Endodermal cell (in vitro differentiated cells): ENCODE measurements at places on chromosomes 1 and 21.

DNA sequence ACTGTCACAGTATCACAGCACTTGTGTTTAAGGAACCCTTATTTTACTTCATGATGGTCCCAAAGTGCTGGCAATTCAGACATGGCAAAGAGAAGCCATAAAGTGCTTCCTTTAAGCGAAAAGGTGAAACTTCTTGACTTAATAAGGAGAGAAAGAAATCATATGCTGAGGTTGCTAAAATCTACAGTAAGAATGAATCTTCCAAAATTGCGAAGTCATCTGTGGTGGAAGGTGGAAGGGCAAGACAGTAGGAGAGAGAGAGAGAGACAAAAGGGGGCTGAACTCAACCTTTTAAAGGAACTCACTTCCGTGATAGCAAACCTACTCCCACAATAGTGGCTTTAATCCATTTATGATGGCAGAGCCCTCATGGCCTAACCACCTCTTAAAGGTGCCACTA is 19.3 kb upstream of the AADACL3 start:
- no peak overlapping the region for H3K4me3 ChIP-seq
- H3K4me1 ChIP-seq, result no peaks in the 10 kb centered on the region
- no peak overlapping the region for H3K27ac ChIP-seq
- no peaks in the 10 kb centered on the region for H3K36me3 ChIP-seq
- no peak for DNase-seq
- no peaks in the 10 kb centered on the region for H3K27me3 ChIP-seq

DNA sequence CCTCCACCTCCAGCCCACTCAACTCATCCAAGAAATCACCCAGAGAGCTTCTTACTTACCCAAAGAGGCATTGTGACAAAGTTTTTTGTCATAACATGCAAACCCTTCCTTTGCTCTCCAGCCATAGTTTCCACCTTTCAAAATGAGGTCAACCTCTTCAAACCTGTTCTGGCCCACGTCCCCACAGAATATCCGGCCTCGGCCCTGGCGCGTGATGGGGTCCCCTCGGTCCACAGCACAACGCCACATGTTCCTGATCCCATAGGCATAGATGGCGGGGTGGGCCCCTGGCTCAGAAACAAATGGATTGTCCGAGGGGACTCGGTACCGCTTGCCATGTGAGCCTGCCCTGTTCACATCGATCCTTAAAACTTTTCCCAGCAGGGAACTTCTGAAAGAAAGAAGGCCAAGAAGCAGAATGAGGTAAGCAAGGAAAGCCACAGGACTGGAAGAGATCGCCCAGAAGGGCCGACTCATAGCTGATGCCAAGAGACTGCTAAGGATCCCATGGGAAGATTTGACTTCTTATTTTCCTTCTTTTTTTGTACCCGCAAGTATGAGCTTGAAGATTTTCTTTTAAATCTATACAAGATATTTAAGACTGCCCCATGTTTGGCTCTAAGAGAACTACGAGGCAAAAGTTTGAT is 7.8 kb downstream of the HHIPL2 start:
- H3K36me3 ChIP-seq, result no peaks in the 10 kb centered on the region
- H3K4me3 ChIP-seq, result no peak overlapping the region
- no peak overlapping the region for H3K27ac ChIP-seq
- no peaks in the 10 kb centered on the region for H3K4me1 ChIP-seq
- no peak for DNase-seq
- H3K27me3 ChIP-seq, result no peaks in the 10 kb centered on the region

DNA sequence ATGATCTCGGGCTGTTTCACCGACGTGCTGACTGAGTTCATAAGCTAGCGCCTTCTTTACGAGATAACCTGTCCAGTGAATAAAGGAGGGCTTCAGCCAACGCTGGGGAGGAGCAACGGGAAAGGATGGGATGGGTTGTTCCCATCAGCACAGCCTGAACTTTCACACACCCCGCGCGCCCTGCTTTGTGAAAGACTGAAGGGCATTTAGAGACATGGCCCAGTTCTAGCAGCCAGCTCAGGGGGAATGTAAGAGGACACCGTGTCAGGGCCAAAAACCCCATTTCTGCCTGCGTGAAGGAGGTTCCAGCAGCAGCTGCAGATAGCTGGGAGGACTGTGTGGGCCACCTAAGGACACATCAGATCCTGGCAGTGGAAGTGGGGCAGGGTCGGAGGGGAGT is 255.1 kb upstream of the RAB4A start:
- no peak overlapping the region for H3K4me3 ChIP-seq
- peak; percentile 54 for DNase-seq
- H3K36me3 ChIP-seq, result no peaks in the 10 kb centered on the region
- H3K27ac ChIP-seq, result no peak overlapping the region
- H3K4me1 ChIP-seq, result peaks cover 5% of the 10 kb centered on the region

DNA sequence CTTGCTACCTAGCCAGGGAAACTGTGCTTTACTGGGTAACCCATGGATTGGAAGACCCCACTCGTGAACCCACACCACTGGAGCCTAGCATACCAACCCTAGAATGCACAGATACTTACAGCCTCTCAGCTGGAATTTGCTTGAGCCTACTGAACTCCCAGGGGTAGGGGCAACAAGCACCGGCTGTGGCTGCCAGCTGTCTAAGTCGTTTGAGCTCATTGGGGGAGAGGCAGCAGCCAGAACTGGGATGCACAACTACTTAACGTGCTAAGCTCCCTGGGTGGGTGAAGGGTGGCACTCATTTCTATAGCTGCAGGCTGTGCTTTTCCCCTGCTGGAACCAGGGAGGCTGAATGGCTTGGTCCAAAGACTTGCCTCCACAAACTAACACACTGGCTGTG is 212.4 kb downstream of the ZNF648 start:
- no peaks in the 10 kb centered on the region for H3K4me1 ChIP-seq
- no peak overlapping the region for H3K27ac ChIP-seq
- DNase-seq, result no peak
- H3K27me3 ChIP-seq, result peaks cover 6% of the 10 kb centered on the region
- no peak overlapping the region for H3K4me3 ChIP-seq
- no peaks in the 10 kb centered on the region for H3K36me3 ChIP-seq

DNA sequence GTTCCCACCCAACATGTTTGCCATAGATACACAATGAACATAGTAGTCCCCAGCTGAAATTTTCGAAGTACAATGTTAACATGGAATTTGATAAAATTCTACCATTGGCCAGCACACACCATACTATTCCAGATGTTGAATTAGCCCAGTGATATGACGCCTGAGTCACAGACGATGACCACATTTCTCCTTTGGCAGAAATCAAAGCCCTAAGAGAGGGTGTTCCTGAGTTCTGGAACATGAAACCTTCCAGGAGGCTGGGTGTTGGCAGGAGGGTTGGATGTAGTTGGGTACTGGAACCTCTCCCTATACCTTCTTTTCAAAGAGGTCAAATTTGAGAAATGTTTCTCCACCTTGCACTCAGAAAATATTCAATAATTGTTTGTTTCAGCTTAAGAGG is 37.8 kb downstream of the LPAR3 start:
- no peak overlapping the region for H3K4me3 ChIP-seq
- no peak for DNase-seq
- H3K4me1 ChIP-seq, result no peaks in the 10 kb centered on the region

DNA sequence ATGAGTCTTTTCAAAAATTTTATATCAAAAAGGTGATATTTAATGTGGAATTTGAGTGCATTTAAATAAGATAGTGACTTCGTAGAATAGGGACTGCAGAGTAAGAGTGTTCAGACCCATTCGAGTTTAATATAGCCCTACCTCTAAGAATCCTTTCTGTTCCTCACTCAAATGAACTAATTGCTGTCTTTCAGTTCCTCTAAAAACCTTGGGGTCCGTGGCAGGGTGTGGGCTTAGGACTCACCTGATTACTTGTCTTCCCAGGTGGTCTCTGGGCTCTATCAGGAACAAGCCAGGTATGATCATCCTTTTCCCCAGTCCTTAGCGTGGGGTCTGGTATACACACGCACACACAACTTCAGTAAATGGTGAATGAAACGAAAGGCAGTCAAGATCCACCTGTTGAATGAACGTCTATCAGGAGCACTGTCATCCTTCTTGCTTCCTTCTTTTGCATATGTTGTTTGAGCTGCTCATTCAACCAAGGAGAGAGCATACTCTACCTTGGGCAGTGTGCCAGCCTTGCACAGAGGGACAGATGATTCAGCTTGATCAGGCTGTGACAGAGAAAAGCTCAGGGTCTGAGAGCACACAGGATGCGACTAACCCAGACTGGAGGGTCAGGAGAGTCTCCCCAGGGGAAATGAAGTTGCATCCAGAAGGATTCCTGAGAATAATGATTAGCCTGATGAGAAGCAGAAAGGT is 1.2 kb upstream of the RNF11 start:
- H3K4me1 ChIP-seq, result no peaks in the 10 kb centered on the region
- H3K36me3 ChIP-seq, result no peaks in the 10 kb centered on the region
- DNase-seq, result peak; percentile 48
- H3K4me3 ChIP-seq, result peak overlapping the region; percentile 98

GRCh38 chr1:206075786-206076755 is 23.1 kb downstream of the RHEX start:
- H3K27me3 ChIP-seq, result no peaks in the 10 kb centered on the region
- no peaks in the 10 kb centered on the region for H3K36me3 ChIP-seq
- H3K27ac ChIP-seq, result no peak overlapping the region
- DNase-seq, result peak; percentile 61

GRCh38 chr1:43806183-43806582 is 98.8 kb downstream of the ST3GAL3 start:
- no peak overlapping the region for H3K4me3 ChIP-seq
- no peaks in the 10 kb centered on the region for H3K27me3 ChIP-seq
- H3K4me1 ChIP-seq, result peaks cover 5% of the 10 kb centered on the region
- no peak overlapping the region for H3K27ac ChIP-seq

DNA sequence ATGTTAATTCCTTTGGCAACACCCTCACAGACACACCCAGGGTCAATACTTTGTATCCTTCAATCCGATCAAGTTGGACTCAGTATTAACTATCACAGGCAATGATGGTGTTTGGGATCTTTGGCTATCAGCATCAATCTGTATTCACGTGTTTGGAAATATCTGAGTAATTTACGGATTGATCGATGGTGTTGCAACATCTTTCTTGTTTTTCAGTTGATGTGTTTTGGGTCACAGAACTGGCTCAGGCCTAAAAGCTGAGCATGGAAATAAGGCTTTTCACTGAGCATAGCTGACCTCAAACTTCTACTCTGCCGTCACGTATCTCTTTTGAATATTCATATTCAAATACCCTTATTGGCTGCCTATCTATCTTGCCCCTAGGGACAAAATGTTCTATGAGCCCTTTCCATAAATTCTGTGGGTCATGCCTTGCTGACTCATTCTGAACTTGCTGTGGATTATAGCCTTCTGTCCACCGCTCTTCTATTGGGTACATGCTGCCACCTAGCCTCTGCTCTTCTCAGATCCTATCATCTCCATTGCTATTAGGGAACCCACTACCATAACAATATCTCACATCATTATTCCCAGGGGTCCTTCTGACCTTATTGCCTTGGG is 156.0 kb downstream of the PDE4B start:
- no peak for DNase-seq
- H3K4me3 ChIP-seq, result no peak overlapping the region
- H3K36me3 ChIP-seq, result no peaks in the 10 kb centered on the region
- H3K4me1 ChIP-seq, result peaks cover 3% of the 10 kb centered on the region
- no peak overlapping the region for H3K27ac ChIP-seq

- H3K4me1 ChIP-seq, result peaks cover 4% of the 10 kb centered on the region
- no peaks in the 10 kb centered on the region for H3K36me3 ChIP-seq
- H3K27me3 ChIP-seq, result peaks cover 65% of the 10 kb centered on the region
- peak; percentile 51 for DNase-seq
- H3K4me3 ChIP-seq, result no peak overlapping the region
- no peak overlapping the region for H3K27ac ChIP-seq
Observed at GRCh38 chr1:151723726-151724370, 2.5 kb downstream of the RIIAD1 start.

- H3K4me1 ChIP-seq, result no peaks in the 10 kb centered on the region
- DNase-seq, result no peak
- no peaks in the 10 kb centered on the region for H3K27me3 ChIP-seq
- H3K27ac ChIP-seq, result no peak overlapping the region
Observed at GRCh38 chr1:23720256-23720995, 22.8 kb upstream of the ELOA start.

DNA sequence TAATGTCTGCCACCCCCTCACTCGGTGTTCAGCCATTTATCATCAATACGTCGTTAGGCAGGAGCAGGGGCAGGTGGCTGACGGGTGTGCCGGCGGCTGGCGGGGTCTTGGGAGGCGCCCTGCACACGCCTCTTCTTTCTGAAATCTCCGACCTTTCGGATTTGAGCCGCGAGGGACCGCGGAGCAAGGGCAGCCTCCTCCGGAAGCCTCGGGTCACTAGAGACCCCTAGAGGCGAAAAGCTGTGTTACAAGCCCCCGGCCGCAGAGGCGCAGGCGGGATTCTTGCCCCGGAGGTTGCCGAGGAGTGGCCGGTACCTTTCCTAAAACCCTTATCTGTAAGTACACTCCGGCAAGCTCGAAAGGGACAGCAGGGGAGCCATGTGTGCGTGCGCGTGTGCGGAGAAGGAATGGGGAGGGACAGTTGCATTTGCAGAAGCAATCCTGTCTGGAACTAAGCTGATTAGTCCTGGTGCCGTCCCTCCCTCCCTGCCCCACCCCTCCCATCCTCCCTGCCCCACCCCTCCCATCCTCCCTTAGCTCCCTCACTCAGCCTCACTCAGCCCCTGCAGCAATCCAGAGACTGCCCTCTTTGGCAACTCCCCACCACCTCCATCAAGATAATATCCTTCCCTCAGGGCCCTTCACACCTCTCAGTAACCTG is 11.0 kb downstream of the BRINP2 start:
- H3K4me3 ChIP-seq, result peak overlapping the region; percentile 38
- no peaks in the 10 kb centered on the region for H3K4me1 ChIP-seq
- no peak overlapping the region for H3K27ac ChIP-seq
- H3K36me3 ChIP-seq, result no peaks in the 10 kb centered on the region
- peak; percentile 97 for DNase-seq
- H3K27me3 ChIP-seq, result peaks cover 65% of the 10 kb centered on the region

DNA sequence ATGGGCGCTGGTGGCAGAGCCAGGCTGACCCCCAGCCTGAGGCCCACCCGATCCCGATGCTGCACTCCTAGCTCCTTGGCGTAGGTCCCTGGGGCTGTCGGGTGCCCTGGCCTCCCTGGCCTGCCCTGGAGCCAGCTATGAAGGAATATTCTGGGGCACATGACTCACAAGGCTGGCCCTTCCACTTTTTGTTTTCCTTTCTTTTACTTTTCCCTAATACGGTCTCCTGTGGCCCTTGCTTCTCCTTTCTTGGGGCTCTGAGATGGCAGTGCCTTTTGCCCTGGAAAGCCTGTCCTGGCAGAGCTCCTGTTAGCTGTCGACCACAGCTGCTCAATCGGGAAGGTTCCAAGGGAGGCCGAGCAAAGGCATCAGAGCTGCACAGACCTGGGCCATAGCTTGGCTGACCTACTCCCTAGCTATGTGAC is 22.1 kb downstream of the ARHGEF10L start:
- peaks cover 7% of the 10 kb centered on the region for H3K4me1 ChIP-seq
- peaks cover 8% of the 10 kb centered on the region for H3K27me3 ChIP-seq
- no peaks in the 10 kb centered on the region for H3K36me3 ChIP-seq
- no peak overlapping the region for H3K27ac ChIP-seq
- H3K4me3 ChIP-seq, result no peak overlapping the region

DNA sequence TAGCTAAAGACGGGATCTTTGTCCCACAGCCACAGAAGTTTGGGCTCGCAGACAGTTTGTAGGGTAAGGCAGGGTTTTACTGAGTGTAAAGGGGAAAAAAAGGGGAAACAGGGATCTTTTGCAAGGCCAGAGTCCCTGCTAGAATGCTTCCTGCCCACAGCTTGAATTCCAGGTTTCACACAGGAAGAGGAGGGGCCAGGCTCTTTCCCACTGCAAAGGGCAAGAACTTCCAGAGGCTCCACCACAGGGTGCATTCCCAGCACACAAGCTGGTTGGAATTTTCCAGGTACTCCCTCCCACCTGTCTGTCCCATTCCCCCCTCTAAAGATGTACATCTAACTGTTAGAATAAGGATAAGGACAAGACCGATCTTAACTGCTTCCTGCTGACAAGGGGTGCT is 1126.9 kb downstream of the KCNT2 start:
- no peak overlapping the region for H3K4me3 ChIP-seq
- H3K27ac ChIP-seq, result no peak overlapping the region
- DNase-seq, result peak; percentile 73
- H3K36me3 ChIP-seq, result no peaks in the 10 kb centered on the region
- H3K4me1 ChIP-seq, result no peaks in the 10 kb centered on the region
